ENCODE measurements at places on chromosomes 13 and 19.

DNA sequence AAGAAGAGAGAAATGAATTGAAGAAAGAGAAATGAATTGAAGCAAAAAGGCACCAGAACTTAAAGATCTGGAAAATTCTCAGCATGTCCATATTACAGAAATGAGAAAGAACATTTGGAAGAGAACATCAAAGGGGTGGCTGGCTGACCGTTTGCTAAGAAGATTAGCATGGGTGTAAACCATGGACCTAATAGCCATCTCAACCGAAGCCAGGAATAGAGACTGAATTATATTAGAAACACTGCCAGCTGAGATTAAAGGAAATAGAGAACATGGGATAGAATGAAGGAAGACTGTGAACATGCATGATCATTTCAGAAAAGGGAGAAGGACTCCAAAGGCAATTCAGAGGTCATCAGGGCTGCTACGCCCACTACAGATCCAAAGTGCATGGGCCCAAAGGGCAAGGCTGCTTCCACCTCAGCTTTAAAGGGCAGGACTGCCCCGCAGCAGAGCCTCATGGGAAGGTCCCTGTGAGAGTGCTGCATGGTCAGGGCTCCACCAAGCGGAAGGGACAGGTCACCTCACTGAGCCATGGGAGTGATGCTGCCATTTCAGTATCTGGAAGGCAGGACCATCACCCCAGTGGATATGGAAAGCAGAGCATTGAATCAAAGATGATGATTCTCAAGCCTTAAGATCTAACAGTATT lies 23.1 kb downstream of the FNDC3A start:
- no peak for DNase-seq

GRCh38 chr13:108407495-108407894 lies 138.0 kb downstream of the TNFSF13B start:
- no peak for DNase-seq

DNA sequence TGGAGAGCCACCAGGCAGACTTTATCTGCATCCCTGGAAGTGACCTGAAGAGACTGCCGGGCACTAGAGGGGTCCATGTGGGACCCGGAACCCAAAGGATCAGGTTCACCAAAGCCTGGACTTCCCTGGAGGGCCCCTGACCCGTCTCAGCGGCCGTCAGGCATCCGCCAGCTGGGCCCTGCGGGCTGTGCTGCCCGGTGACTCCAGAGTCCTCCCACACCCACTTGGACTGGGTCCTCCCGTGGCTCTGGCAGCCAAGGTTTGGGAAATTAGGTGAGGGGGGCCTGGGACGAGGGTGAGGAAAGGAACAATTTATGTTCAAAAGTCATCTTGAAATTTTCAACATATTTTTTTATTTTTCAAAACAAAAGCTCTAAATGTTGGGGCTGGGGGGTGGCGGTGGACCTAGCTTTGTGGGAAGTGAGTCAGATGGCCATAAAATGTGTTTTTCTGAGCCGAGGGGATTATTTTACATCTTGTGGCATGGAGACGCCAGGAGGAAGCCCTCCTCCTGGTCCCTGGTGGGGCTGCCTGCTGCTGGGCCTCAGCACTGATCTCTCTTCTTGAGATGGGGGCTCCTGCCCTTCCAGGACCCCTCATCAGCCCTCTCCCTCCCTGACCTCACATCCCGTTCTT lies 20.2 kb downstream of the CEBPA start:
- no peak for DNase-seq

GRCh38 chr19:28610731-28611130 lies 602.2 kb downstream of the UQCRFS1 start:
- no peak for DNase-seq

GRCh38 chr19:45638930-45639729 lies at the start of gene EML2:
EML2 (minus strand) TSS chr19:45639397; CDS start chr19:45639376, 21 bp downstream.
- DNase-seq = peak; percentile 7

GRCh38 chr19:31676271-31677004 lies 327.2 kb upstream of the TSHZ3 start:
- no peak for DNase-seq

GRCh38 chr13:76636829-76637228 lies 249.4 kb downstream of the KCTD12 start:
- no peak for DNase-seq

DNA sequence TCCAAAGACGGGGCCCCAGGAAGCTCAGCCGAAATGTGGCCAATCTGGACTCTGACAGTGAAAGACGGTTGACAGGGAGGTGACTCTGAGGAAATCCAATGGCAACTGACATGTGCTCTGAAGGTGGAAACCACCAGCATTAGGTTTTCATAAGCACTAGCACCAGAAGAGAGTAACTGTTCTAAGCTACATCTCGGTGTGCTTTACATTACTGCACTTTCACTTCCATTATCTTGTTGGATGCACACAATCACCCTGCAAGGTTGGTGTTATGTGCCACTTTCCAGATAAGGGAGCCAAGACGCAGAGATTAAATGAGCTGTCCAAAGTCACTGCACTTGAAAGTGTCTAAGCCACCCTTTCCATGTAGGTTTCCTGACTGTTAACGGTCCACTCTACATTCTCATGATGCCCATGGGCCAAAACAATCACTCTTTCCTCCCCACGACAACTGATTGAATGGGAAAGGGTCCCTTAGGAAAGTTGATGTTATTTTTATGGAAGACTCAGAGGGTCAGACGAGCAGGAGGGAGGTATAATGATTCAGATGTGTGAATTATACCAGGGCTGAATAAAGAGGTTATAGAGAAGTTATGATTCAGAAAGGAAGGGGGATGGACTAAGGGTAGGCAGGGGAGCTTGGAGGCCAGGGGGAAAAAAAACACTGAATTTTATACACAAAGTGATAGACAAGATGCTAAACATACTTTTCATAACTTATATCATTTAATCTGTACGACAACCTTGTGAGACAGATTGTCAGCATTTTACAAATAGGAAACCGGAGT lies 52.8 kb downstream of the RUBCNL start:
- no peak for DNase-seq

- no peak for DNase-seq
Measured at GRCh38 chr19:40990972-40991381, at the start of gene CYP2B6. CYP2B6 (plus strand) TSS chr19:40991282; CDS start chr19:40991306, 24 bp downstream.

DNA sequence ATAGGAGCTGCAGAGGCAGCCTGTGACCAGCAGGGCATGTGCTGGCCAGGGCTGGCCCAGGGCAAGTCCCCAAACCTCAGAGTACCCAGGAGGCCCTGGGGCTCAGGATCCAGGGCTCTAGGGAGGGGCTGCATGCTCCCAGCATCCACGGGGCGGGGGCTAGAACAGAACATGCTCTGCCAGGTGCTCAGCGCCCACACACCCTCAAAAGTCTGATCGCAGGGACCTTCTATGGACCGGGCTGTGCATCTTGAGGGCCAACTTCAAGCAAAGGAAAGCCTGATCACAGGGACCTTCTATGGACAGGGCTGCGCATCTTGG lies 33.5 kb downstream of the ELL start:
- no peak for DNase-seq
